ENCODE measurements at places on chromosomes 5 and 9.
A peak's percentile ranks its signal among the peaks of the same experiment; 100 is the strongest.

DNA sequence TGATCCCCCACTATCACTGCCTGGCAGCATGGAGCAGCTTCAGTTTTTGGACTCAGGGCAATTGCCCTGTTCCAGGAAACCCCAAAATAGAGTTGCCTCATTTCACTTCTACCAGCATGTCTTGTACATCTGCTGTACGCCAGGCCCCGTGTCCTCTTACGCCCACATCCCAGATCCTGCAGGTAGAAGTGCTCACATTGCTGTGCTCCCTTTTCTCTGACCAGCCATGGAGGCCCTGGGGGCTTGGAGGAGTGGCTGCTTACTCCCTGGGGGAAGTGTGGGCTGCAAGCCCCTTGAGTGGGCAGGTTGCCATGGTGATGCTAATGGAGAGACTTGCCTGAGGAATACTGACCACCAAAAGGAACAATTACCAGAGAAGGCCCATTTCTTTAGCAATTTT lies 55.6 kb upstream of the KCNIP1 start:
- no peak for DNase-seq

DNA sequence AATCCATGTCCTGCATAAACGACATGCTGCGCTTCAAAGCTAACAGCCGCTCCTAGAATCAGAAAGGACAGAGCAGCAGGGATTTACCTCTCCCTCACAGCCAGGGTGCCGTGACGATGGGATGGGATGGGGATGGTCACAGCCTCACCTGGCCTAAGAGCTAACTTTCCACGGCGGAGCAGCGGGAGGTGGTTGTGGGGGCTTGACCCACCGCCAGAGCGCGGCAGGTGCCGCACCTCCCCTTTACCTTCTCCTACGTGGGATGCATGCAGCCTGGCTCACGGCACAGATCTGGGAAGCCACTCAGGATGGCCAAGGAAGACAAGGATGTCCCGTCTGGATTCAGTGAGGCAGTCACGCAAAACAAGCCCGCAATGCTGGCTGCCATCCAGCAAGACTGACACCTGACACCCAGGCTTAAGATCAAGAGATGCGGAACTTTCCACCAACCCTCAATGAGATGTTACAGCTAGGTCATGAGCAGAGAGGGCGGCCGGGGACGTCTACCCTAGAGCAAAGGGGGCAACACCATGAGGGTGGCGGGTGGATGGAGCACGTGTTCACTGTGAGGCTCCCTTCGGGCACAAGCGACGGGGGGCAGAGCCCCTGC lies 5.8 kb downstream of the BRD9 start:
- no peak for DNase-seq

DNA sequence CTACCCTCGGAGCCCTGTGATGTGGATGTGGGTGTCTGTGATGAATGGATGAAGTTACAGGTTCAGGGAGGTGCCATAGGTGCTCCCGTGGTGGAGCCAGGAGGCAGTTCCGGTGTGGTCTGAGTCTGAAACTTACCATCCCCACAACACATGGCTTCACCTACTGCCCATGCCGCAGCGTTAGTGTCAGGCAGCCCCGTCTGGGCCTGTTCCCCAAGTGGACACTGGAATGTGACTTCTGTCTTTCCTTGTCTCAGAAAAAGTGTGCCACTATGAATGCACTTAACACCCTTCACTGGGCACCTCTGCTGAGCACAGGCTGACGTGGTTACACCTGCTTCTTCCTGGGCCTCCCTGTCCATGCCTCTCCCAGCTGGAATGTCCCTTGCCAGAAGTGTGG lies 8.6 kb downstream of the ANKRD33B start:
- DNase-seq, result no peak

DNA sequence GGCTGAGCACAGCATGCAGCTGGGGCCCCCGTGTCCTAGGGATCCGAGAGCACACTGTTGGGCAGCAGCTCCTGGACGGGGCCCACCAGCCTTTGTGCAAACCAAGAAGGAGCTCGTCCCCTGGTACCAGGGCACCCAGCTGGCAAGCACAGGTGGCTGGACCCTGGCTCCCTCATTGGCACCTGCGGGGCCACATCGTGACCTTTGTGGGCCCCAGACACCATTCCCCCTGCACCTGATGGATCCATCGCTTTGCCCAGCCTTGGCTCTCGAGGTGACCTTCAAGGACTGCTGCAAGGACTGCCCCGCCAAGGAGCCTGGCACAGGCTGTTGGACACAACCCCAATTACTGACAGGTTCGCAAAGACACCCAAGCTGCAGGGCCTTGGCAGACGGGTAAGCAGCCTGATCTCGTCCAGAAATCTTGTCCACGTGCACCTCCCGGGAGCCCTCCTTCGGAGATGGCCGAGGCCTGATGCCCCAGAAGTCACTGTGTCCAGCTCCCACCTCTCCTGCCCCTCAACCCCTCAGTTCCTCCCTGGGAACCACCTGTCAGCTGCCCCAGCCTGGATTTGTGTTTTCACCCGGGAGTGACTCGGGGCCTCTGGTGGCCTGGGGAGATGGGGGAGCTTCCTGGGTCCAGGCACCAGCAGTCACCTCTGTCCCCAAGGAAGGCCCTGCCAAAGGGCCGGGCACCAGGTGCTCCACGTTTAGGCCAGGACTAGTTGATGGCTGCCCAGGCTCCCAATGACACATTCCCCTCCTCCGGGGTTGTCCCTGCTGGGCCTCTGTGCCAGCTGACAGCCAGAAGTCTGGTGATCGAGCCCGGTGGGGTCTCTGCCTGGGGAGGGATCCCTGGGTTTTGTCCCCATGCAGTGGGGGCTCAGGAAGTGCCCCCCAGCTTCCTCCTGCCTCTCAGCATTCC lies 137.1 kb upstream of the PPP1R26 start:
- peak; percentile 2 for DNase-seq

- DNase-seq, result no peak
Observed at GRCh38 chr5:10695055-10695649, 65.9 kb downstream of the DAP start.

GRCh38 chr5:122401976-122402725 lies 90.1 kb downstream of the SNCAIP start:
- DNase-seq, result no peak

- no peak for DNase-seq
Observed at GRCh38 chr5:136211282-136212040, 18.5 kb upstream of the SMIM32 start.

DNA sequence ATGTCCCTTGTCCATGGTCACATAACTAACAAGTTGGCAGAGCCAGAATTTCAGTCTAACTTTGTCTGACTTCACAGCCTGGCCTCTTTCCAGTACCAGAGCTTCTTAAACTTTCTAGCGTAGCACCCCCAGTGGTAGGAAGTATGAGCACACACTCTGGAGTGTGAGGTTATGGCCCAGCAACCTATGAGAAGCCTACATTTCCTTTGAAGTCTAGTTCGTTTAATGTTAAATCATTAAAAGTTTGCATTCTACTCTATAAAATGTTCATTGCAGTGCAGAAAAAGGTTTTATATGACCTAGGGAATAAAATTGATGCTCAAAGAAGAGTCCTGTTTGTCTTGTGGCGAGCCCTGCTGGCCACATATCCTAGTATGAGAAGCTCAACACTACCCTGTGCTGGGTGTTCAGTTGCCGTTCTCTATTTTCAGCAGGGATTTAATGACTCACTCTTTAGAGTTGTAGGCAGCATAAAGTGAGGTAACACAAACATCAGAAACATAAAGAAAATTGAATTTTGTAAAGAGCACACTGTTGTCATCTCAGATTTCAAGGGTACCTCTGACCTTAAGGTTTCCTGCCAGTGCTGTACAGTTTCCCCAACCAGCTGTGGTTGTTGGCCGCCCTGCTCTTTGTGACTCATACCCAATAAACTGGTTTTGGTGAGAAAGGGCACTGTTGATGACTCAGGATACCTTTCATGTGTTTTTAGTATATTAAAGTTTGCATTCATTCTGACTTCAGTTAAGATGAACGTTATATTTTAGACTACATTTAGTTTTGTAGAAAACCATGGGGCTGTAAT lies 14.3 kb downstream of the MCCC2 start:
- DNase-seq, result peak; percentile 75

- no peak for DNase-seq
Observed at GRCh38 chr9:117718701-117719100, 14.5 kb downstream of the TLR4 start.

DNA sequence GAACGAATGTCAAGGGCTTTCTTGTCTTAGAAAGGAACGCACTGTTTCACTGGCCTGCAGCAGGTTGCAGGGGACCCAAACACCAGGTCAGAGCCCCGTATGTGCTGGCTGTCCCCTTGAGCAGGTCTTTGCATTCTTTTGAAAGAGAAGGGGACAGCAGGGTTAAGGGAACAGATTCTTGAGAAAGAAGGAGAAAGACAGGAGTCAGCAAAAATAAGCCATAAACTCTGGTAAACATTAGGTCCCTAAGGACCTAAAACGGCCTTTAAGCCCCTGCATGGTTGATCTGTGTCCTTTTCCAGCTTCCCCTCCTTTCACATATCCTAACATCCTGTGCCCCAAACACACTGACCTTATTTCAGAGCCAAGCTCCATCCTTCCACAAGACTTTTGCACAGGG lies 190.8 kb upstream of the ADRA1B start:
- DNase-seq, result no peak

GRCh38 chr9:124760719-124761118 lies 10.4 kb downstream of the NR6A1 start:
- DNase-seq, result no peak

DNA sequence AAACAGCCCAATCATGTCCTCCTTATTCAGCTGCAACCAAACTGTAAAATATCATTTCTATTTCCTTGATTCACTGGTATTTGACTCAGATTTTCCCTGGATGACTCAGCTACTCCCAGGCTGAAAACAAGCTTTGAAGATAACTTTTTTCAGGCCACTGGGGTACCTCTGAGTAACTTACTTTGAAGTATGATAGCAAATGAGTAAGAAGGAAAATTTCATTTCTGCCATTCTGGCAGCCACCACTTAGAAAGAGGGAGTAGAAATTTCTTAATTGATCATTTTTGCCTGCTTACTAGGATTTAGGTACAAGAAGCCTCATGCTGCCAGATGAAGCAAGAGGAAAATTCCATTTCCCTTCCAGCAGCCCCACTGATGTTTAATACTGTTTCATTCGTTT lies 247.4 kb downstream of the PRELID2 start:
- DNase-seq, result no peak

DNA sequence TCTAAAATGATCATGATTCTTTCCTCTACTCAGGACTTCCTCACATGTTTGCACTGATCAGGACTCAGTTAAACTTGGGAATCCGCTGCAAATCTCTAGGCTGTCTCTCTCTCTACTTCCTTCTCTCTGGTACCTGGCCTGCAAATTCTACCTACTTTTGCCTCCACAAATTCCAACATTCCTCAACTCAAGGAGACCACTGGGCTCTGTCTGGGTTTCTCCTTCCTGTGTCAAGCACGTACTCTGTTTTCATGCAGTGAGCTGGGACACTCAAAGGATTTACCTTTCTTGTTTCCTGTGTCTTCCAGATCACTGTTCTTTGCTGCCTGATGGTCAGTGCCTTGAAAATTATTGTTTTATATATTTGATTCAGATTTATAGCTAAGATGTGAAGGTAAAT lies 45.9 kb upstream of the ANKRD31 start:
- DNase-seq, result no peak

DNA sequence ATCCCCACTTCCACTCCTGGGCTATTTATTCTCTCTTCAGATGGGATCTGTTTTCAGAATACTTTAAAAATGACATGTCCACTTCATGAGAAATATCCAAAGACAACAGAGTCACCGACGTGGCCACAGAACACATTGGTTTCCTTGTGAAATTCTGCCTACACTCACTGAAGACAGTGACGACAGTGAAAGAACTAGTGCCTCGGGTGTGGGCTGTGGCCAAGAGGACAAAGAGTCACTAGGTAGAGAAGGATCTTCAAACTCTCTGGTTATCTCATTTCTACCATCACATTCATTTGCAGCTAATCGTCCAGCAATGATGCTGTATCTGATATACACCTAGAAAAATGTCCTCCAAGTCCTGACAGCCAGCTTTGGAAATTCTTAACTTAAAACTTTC lies 59.1 kb downstream of the HABP4 start:
- no peak for DNase-seq

- DNase-seq, result no peak
Observed at GRCh38 chr5:52665559-52665958, 122.2 kb upstream of the ITGA1 start.

- DNase-seq, result no peak
Observed at GRCh38 chr5:1781107-1781506, 18.5 kb downstream of the MRPL36 start.

- no peak for DNase-seq
Observed at GRCh38 chr5:96963267-96963666, 27.4 kb downstream of the LNPEP start.

- DNase-seq, result no peak
Observed at GRCh38 chr9:95552814-95553546, 36.2 kb upstream of the PTCH1 start.

DNA sequence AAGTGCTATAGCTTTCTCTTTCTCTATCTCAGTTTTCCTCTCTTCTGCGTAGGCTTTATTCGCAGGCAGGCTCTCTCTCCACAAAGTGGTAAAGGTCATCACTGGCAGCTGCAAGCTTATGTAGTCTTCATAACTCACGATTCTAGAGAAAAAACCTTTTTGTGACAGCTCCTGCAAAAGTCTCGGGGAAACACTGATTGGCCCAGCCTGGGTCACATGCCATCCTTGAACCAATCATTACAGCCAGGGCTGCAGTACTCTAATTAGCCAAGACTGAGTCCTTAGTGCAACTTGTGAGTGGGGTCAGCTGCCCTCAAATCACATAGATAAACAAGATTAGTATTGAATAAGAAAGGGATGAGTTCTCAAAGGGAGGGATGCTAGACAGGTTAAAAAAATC lies 18.3 kb upstream of the FRMPD1 start:
- DNase-seq, result no peak

- no peak for DNase-seq
Observed at GRCh38 chr5:149265597-149265996, 6.1 kb upstream of the AFAP1L1 start.

GRCh38 chr5:138179277-138179857 lies 455 bp downstream of the KIF20A start:
- DNase-seq, result no peak

- no peak for DNase-seq
Observed at GRCh38 chr9:124293718-124294506, 36.2 kb downstream of the NEK6 start.

GRCh38 chr5:43386960-43387362 lies 25.2 kb downstream of the CCL28 start:
- no peak for DNase-seq

- DNase-seq, result no peak
Observed at GRCh38 chr9:136370687-136371532, 2.6 kb downstream of the CARD9 start.

DNA sequence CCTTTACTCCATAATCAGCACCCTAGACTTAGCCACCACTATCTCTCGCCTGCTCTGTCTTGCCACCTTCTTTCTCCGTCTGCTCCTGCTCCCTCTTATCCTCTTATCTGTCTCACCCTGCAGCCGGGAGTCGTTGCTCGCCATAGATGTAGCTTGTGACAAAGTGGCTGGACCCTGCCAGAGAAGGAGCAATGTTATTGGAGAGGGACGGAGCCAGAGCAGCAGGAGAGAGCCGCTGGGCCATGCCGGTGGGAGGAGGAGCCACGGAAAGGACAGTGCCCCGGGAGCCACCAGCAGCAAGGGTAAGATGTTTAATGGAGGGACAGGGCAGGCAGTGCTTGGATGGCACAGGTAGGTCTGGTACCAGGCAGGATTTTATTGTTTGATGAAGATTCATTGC lies 137.3 kb downstream of the SEC61B start:
- no peak for DNase-seq

- no peak for DNase-seq
Observed at GRCh38 chr9:131402073-131402472, 8.2 kb downstream of the PRRC2B start.
